ENCODE measurements at places on chromosomes 6 and 20.

- no peak for DNase-seq
These were observed 325.6 kb upstream of the JARID2 start for GRCh38 chr6:14920276-14920675.

DNA sequence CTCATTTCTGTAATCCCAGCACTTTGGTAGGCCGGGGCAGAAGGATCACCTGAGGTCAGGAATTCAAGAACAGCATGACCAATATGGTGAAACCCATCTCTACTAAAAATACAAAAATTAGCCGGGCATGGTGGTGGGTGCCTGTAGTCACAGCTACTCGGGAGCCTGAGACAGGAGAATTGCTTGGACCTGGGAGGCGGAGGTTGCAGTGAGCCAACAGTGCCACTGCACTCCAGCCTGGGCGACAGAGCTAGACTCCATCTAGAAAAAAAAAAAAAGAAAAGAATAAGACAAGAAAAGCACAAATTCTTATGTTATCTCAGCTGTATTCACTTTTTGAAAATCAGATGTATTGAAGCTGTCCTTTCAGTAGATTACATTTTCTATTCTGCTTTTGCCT lies 289.4 kb downstream of the GRIK2 start:
- DNase-seq = no peak

GRCh38 chr6:95841560-95841959 lies 174.2 kb upstream of the FUT9 start:
- no peak for DNase-seq

DNA sequence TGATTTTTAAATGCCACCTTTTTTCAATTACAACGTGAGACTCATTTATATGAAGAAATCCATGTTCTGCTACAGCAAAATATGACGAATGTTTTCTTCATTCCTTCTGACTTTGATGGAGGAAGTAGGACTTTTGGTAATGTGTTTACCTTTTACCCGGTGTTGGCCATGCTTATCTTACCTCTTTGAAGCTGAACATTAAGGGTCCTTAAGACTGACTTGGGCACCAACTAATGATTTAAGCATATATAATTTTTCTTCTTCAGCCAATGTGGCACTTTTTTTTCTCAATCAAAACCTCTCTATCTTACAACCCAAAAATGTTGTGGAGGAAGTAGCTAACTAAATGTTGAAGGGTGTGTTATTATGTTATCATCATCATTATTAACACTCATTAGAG lies 337.5 kb downstream of the EPHA7 start:
- DNase-seq = no peak

- no peak for DNase-seq
These were observed 55.1 kb downstream of the IL20RA start for GRCh38 chr6:136989571-136990241.

- DNase-seq = no peak
These were observed 346.8 kb upstream of the POU3F2 start for GRCh38 chr6:98487612-98488011.

Data from epithelial cell of esophagus (primary cell).